Stimulated activated CD8-positive, alpha-beta memory T cell treated with anti-CD3 and anti-CD28 coated beads, Interleukin-2, amount 100 ng/mL, for 1 hour (primary cell): ENCODE measurements at places on chromosomes 12 and 14.

DNA sequence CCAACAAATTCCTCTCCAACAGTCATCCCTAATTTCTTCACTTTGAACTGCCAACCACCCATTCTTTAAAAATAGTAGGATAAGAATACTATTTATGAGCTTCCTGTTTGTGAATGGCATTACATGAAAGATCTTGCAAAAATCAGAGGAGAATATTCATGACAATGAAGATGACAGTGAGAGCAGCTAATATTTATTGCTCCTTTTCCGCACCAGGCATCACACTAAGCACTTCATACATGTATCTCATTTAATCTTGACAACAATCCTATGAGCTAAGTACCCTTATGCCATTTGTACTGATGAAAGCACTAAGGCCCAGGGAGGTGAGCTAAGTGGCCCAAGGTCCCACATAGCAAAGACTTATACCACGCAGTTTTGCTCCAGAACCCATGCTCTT is 37.3 kb upstream of the CAPRIN2 start:
- DNase-seq, result no peak

- no peak for DNase-seq
These were observed 8.6 kb downstream of the TMEM179 start for GRCh38 chr14:104595911-104596450.

GRCh38 chr14:95273001-95273978 is 46.4 kb downstream of the CLMN start:
- no peak for DNase-seq

GRCh38 chr14:19743256-19743655 is at the start of gene OR4Q3:
Gene OR4Q3, plus strand, starts transcription at chr14:19743571.
- no peak for DNase-seq

- no peak for DNase-seq
These were observed 7.0 kb upstream of the B4GALNT3 start for GRCh38 chr12:452667-453210.

- no peak for DNase-seq
These were observed 318.7 kb downstream of the LRFN5 start for GRCh38 chr14:41925409-41925808.
